CD4-positive, alpha-beta T cell treated with Interleukin-12 subunit alpha and Interleukin-12 subunit beta, for 1 hour (primary cell): ENCODE measurements at places on chromosomes 6 and 20.

- no peak for DNase-seq
Observed at GRCh38 chr20:35326021-35326739, 34.0 kb upstream of the FAM83C start.

DNA sequence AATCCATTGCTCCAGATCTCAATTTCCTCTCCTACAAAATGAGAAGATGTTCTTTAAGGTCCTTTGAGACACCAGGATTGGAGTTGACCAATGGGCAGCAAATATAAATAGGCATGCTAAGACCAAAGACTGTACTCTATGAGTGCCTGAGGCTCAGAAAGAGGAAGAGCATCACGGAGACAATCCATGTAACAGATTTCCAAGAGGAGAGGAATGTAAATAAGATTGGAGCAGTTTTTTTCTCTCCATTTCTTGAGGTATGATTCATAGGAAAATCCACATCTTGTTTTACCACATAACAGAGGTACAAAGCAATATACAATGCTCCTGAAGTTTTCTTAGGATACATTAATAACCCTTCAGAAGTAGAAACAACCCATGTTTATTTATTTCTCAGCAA, 109.8 kb downstream of the UBE3D start:
- DNase-seq, result no peak

DNA sequence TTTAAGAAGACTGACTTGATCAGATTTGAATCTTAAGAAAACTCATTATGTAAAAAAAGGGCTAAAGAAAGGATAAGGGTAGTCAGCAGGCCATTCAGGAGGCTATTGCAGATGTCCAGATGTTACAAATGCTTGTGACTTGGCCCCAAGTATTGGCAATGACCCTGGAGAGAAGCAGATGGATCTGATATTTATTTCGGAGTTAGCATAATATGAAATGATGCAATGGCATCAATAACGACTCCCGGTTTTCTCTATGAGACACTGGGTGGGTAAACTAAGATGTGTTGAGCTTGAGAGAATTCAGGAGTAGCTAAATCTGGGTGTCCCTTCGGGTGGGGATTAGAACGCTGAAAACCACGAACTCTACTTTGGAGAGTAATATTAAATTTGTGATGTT, 149.7 kb downstream of the LAMA2 start:
- no peak for DNase-seq

- peak; percentile 65 for DNase-seq
Observed at GRCh38 chr6:29976588-29977424, 34.5 kb downstream of the HLA-A start.

DNA sequence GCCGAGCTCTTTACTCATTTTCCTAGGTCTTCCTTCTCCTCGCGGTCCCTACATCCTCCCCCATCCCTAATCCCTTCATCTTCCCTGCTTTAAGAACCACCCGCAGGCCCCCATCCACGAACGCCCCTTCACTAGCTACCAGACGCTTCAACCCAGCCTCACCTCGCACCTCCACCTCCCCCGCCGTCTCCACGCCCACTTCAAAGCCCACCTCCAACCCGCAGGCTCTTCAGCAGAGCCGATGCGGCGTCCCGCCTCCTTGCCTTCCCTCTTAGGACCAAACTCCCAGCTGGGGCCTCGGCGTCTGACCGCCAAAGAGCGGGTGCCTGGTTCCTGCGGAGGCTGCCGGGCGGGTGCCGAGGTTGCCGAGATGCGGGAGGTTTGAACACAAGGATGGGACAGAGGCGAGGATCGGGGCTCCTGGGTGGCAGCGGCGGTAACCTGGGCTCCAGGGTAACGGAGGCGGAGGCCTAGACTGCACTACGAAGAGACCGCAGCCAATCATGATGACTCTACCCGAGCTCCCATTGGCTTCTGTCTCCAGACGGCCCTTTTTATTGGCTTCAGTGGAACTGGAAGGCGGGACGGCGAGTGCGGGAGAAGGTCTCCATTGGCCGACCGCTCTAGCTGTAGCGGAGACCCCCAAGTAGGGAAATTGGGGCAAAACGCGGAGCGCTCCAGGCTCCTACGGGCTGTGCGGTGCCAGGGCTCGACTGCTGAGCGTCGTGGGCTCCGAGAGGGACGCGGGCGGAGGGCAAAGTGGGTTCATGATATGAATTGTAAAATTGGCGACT, at the start of gene LCA5:
Gene LCA5, minus strand, starts transcription at position 477 of the 794 bp plus-strand sequence. CDS start 18,536 bp downstream, outside the sequence.
- peak; percentile 83 for DNase-seq

DNA sequence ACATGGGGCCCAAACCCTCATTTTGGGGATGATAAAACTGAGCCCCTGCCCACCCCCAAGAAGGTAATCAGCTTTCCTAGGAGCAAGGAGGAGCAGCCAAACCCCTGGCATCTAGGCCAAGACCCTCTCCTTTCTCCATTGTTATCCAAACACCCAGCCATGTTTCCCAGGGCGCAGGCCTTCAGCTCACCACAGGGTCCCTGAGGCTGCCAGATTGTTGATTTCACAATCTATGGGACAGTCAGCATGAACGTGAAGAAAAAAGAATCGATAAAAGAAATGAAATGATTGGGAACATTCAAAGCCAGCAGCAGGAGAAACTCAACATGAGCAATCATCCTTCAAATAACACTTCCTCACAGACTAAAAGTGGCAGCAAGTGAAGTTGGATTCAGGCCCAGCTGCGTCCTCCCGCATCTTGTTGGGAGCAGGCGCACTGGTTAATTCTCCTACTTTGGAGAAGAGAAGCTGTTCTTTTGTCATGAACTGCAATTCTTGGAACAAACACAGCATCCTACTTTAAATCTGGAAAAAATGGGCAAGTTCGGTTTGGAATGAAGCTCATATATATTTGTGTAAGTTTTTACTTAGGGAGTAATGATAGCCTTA, 241.8 kb upstream of the PRDM1 start:
- DNase-seq, result no peak

- no peak for DNase-seq
Observed at GRCh38 chr6:158991017-158991723, 8.8 kb downstream of the RSPH3 start.

DNA sequence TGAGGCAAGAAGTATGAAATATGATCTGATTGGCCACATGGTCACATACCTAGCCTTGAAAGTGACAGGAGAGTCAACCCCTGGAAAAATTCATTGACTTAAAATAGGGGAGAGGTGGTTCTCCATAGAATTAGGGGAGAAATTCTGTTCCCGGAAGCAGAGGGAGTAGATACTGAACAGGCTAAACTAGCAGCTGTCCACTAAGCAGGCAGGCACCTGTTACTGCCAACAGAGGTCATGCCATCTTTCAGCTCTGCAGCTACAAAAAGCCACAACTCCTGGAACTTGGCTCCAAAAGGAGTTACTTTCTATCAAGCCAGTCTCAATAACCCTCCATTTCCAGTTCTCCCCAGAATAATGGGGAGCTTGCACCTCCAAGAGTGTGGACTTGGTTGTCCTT, 352.5 kb downstream of the MAFB start:
- no peak for DNase-seq

DNA sequence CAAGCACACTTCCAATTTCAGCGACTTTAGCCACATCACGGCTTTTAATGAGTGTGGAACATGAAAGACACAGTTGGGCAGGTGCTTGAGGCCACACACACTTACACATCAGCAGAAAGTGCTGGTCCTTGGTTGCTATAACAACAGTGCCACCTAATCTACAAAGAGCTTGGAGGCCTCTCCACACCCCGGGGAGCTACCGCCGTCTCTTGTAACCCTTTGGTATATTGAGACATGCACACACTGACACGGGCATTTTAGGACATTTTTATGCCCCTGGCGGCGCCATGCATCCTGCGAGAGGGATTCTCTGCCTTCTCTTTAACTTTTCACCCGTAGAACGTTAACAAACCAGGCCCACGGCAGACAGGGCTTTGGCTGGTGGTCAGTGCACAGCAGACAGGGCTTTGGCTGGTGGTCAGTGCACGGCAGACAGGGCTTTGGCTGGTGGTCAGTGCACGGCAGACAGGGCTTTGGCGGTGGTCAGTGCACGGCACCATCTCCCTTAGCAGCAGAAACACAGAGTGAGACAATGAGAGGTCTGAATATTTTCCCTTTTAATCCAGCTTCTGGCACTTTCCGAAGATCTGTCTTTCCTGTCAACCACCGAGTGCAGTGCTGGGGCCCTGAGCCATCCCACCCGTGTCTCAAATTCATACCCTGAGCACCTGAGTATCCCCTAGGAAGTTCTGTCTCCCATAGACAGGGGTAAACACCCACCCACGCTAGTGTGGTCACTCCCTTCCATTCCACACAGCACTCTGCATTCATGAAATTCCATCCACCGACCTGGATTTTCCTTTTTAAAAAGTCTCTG, 116.6 kb upstream of the RPS6KA2 start:
- DNase-seq, result no peak

DNA sequence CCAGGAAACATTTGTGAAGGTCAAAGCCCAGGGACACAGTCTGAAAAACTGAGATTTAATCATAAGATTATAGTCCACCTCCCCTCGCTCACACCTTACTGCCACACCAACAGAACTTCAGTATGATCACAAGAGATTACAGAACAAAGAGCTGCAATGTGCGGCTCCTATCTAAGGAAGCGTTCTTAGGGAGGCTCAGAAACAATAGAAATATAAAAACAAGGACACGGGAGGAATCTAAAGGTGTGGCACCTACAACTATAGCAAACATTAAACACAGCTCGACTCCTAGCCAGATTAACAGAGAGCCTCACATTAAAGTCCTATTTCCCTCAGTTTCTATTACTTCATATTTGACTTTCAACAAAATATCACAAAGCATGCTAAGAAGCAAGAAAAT, 40.4 kb upstream of the THEMIS start:
- DNase-seq, result no peak

DNA sequence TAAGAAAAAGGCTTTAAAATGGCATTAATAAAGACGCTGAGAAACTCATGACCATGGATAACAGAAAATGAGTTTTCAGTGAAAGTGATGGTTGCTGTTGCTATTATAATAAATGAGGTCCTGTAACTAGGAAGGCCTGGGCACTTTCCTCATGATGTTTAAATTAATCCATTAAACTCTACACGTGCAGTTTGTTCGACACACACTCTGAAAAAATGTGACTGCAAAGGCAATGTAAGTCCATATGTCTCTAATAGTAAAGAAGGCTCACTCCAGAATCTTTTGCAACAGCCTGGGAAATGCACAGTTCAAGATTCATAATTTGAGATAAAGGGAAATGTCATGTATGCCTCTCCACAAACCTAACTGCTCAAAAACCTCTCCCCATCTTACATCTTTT, 153.4 kb downstream of the COL12A1 start:
- no peak for DNase-seq

GRCh38 chr20:52943185-52943841, 28.8 kb upstream of the TSHZ2 start:
- DNase-seq, result no peak

DNA sequence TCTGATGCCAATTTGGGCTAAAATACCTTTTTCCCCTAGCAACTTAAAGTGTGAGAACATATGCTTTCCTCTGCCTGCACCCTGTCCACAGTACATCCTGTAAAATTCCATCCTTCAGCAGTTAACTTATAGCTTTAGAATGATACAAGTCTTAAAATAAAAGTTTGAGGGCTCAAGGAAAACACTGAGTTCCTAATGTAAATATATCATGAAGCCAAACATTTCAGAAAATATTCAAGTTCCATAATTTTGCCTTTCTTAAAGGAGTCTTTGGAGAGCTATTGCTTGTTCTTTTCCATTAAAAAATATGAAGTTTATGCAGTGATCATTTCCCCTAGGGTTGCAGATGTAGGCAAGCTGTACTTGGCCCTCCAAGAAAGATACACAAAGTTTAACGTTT, 303.8 kb downstream of the COL12A1 start:
- DNase-seq, result no peak

- no peak for DNase-seq
Observed at GRCh38 chr20:5524896-5525295, 208.1 kb upstream of the PROKR2 start.

- DNase-seq, result no peak
Observed at GRCh38 chr6:135251498-135252441, 70.7 kb downstream of the MYB start.

GRCh38 chr6:16494793-16495192, 256.4 kb downstream of the GMPR start:
- no peak for DNase-seq

DNA sequence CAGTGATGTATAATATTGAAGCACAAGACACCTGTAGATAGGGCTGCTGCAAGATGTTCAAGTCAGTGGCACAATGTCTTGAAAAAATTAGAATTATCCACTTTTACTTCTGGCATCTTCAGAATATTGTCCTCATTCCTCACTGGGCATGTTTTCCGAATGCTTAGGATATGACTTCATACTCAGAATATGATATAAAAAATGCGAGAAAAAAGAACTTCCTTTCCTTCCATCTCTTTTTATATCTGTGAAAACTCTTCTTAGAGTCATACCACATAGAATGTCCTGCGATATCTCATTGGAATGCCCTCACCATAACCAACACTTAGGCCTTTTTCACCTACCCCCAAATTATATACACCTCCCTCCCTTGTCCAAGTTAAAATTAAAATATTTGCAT, 4.6 kb downstream of the MAS1L start:
- DNase-seq, result no peak

DNA sequence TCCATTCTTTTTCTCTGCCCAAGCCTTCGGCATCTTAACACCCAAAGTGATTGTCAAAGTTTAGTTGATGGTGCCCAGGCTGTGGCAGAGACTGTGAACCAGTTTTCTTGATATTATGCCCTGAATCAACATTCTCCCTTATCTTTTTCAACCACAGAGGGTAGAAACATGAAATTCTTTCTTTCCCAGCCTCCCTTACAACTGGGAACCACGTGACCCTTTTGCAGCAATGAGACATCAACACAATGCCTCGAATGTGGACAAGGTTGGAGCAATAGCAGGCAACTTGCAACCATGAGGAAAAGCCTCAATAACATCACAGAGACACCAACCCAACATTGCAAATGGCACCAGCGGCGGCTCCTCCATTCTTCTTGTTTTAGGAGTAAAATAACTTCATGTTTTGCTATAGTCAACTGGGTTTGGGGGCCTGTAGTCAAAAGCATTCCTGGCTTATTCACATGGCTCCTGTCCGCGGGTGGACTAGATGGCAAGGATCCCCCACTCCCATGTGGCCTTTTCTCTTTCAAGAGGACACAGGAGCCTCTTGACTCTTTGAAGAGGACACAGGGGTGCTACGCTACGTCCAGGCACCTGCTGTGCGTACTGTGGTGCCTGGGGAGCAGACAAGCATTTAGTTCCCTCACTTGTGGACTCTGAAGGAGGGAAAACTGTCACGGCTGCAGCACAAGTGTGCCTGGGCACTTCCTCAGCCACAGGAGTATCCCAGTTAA, 90.5 kb downstream of the NOL4L start:
- DNase-seq, result no peak

DNA sequence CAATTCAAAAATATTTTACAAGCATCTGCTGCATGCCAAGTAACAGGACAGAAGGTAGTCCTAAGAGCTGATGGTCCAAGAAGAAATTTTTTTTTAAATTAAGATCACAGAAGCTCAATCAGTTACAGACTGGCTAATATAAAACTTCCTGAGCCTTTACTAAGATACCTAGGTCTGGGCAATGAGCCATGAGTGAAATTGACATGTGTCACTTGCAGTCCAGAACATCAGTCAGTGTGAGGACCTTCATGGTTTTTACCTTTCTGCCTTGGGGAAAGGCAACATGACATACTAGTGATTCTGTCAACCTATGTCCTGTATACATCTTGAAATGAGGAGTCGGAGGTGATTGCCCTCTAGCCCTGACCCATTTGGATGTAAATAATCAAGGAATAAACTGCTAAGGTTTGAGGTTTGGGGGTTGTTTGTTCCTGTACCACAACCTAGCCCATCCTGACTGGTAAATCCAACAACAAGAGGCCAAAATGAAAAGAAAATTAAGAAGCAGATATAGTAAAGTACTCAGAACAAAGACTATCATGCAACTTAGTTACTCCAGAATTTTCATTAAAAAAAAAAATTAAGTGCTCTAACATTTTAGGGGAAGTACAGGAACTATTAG, 70.0 kb downstream of the CNKSR3 start:
- DNase-seq, result no peak

- peak; percentile 73 for DNase-seq
Observed at GRCh38 chr20:25750765-25751696, 54.4 kb upstream of the ZNF337 start.
